ENCODE measurements at places on chromosomes 12 and 14. TPM values are rescaled to one million over a fixed set of nuclear protein-coding genes. Genes with fewer than 3 reads are reported as not detected.

GRCh38 chr14:79011920-79012204 is 841.7 kb downstream of the NRXN3 start:
- H3K4me1 ChIP-seq, result no peaks in the 10 kb centered on the region
- no peaks in the 10 kb centered on the region for H3K36me3 ChIP-seq
- no peak for DNase-seq
- no peak overlapping the region for H3K4me3 ChIP-seq

DNA sequence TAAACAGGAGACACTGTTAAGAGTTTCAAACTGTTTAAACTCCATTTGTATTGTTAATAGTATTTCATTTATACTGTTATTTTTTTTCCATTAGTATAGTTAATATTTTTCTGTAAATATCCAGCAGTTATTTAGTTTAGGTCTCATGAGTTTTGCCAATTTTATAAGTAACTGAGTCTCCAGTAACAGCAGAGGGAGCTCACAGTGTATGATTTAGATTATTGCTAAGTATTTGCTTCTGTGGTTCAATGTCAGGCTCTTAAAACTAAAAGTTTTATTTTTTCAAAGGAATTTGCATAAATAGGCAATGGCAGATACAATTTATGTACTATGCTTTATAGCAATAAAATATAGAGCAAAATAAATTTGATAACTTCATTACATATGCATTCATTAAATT is 209.7 kb downstream of the ATXN7L3B start:
- H3K4me1 ChIP-seq, result no peaks in the 10 kb centered on the region
- H3K36me3 ChIP-seq, result no peaks in the 10 kb centered on the region
- H3K27me3 ChIP-seq, result no peaks in the 10 kb centered on the region
- H3K27ac ChIP-seq, result no peak overlapping the region
- no peak overlapping the region for H3K4me3 ChIP-seq

GRCh38 chr14:61632807-61633206 is 62.5 kb upstream of the HIF1A start:
- H3K4me3 ChIP-seq, result no peak overlapping the region
- H3K27me3 ChIP-seq, result no peaks in the 10 kb centered on the region
- no peak overlapping the region for H3K27ac ChIP-seq
- H3K36me3 ChIP-seq, result no peaks in the 10 kb centered on the region
- H3K4me1 ChIP-seq, result peaks cover 21% of the 10 kb centered on the region

The TMEM19 gene
- 42.6 TPM for total RNA-seq

DNA sequence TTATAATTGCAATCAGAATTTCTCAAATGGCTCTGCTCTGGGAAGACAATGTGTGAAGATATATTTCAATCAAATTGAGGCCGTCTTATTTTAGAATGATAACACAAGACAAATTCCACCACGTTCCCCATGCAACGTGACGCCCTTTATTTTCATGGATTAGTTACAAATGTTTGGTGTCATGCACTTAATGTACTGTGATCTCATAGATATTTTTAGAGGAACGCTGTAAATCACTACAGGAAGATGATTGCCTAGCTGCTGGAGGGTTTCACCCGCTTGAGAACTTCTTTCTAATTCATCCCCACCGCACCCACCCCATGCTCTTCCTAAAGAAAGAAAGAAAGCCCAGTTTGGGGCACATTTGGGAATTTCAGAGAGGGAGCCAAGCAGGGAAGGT is 117.2 kb downstream of the PLXNC1 start:
- no peak for DNase-seq
- peak overlapping the region; percentile 90 for H3K27ac ChIP-seq
- H3K4me1 ChIP-seq, result peaks cover 85% of the 10 kb centered on the region

- H3K4me3 ChIP-seq, result no peak overlapping the region
- H3K27ac ChIP-seq, result no peak overlapping the region
- no peaks in the 10 kb centered on the region for H3K4me1 ChIP-seq
Observed at GRCh38 chr12:21906919-21907493, 34.2 kb downstream of the ABCC9 start.

The CIROP gene
- total RNA-seq, result not detected

- H3K4me1 ChIP-seq, result peaks cover 68% of the 10 kb centered on the region
- no peaks in the 10 kb centered on the region for H3K27me3 ChIP-seq
- no peaks in the 10 kb centered on the region for H3K36me3 ChIP-seq
- H3K27ac ChIP-seq, result peak overlapping the region; percentile 36
- no peak overlapping the region for H3K4me3 ChIP-seq
Observed at GRCh38 chr12:1929985-1930802, 11.7 kb upstream of the CACNA2D4 start.

DNA sequence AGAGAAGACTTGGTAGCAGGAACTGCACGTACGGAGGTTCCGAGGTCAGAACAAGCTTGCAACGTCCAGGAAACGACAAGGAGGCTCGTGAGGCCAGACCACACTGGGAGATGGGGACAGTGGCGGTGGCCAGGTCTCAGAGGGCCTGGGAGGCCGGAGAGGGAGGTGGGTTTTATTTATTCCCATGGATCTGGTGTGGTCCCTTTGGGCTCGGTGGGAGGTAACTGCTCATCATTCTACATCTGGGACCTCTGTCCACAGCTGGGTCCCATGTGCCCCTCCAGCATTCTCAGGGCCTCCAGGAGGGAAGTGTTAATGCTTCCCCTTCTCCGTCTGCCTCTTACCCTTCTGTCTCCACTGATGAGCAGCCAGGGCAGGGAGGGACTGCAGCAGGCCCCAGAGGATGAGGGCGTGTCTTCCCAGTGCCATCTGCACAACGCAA is 35.7 kb upstream of the NCOR2 start:
- no peak overlapping the region for H3K27ac ChIP-seq
- H3K27me3 ChIP-seq, result peaks cover 10% of the 10 kb centered on the region
- H3K4me3 ChIP-seq, result no peak overlapping the region
- no peak for DNase-seq

DNA sequence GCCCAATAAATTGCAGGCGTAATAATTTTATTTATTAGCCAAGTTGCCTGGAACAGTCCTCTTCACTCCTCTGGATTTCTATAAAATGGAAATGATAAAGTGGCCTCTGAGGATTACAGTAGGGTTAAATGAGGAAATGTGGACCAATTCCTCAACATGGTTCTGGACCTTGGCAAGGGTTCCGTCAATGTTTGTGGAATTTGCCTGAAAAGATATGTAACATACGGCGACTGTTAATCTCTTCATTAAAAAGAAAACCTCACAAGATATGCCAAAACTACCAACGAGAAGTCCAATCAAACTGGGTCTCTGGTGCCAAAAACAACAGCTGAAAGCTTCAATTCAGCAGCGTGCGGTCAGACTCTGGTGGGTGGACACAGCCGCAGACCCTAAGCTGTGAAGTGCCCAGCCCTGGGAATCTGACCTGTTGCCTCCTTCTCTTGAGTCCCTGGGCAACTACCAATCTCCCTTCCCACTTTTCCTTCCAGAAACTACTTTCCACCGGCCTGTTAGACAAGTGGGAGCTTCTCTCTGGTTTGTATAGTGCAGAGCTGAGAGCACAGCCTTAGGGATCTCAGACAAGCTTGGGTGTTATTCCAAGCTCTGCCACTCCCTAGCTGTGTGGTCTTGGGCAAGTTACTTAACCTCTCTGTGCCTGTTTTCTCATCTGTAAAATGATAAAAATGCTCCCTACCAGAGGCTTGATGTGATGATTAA is 190.5 kb upstream of the GSC start:
- DNase-seq, result no peak
- H3K27me3 ChIP-seq, result peaks cover 8% of the 10 kb centered on the region
- no peaks in the 10 kb centered on the region for H3K4me1 ChIP-seq
- no peaks in the 10 kb centered on the region for H3K36me3 ChIP-seq

The MYF6 gene
- not detected for total RNA-seq

DNA sequence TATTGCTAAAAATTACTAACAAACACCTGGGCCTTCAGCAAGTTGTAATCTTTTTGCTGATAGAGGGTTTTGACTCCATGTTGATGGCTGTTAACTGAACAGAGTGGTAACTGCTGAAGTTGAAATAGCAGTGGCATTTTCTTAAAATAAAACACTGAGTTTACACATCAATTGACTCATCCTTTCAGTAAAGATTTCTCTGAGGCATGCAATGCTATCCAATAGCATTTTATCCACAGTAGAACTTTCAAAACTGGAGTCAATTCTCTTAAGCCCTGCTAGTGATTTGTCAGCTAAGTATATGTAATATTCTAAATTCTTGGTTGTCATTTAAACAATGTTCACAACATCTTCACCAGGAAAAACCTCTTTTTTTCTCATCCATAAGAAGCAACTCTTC is 59.5 kb downstream of the CMAS start:
- H3K27me3 ChIP-seq, result peaks cover 5% of the 10 kb centered on the region
- H3K4me1 ChIP-seq, result peaks cover 11% of the 10 kb centered on the region
- no peak overlapping the region for H3K4me3 ChIP-seq
- no peak for DNase-seq
- H3K27ac ChIP-seq, result no peak overlapping the region

The DPY19L2 gene
- total RNA-seq, result 0.73 TPM

The SSTR1 gene
- not detected for total RNA-seq

DNA sequence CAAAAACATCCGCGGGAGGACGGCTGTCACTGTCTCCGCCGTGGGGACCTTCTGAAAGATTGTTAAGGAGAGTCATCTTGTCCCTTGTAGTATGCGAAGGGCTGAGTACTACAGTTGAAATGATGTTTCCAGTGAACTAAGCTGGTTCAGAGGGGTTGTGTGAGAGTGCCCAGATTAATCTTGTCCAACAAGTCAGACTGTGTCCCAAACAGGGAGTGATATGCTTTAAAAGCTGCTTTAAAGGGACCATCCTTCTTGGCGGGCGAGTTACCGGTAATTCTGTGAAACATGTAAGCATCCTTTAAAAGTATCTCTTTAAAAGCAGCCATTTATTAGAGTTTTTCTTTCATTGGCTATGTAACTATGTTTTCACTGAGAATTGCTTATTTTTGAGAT is 1.1 kb downstream of the WDR20 start:
- peaks cover 10% of the 10 kb centered on the region for H3K36me3 ChIP-seq
- no peak for DNase-seq
- peak overlapping the region; percentile 97 for H3K4me3 ChIP-seq

- H3K4me1 ChIP-seq, result peaks cover 21% of the 10 kb centered on the region
- peaks cover 14% of the 10 kb centered on the region for H3K27me3 ChIP-seq
- DNase-seq, result no peak
- no peaks in the 10 kb centered on the region for H3K36me3 ChIP-seq
- H3K4me3 ChIP-seq, result no peak overlapping the region
Observed at GRCh38 chr12:112869778-112870177, 37.0 kb upstream of the OAS1 start.

- no peak for DNase-seq
- no peaks in the 10 kb centered on the region for H3K36me3 ChIP-seq
- H3K4me3 ChIP-seq, result no peak overlapping the region
- no peak overlapping the region for H3K27ac ChIP-seq
- H3K4me1 ChIP-seq, result no peaks in the 10 kb centered on the region
Observed at GRCh38 chr14:32417956-32418552, 89.0 kb downstream of the AKAP6 start.

DNA sequence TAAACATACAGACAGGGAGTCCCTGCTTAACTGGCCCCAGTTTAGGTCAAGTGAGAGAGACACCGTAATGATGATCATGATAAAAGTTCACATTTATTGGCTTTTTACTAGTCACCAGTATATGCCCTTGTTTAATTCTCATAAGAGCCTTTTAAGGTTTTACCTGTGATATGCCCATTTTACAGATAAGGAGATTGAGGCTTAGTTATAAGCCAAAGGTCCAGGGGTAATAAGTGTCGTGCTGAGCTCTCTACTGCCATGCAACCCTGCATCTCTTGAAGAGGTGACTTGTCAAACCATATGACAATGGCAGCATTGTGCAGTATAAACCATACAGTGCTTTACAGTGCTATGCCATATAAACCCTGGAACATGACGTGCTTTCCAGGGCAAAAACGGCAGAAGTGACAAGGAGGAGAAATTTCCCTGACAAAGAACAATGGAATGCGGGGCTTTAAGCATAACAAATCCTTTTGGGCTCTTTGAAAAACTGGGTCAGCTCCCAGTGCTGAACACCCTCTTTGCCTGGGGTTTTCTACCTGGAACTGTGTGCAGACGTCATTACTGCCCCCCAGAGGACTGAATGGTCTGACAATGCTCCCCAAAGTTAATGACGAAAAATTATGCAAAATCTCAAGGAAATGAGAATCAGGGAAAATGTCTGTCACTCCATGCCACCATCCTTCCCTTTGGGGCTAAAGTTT is 59.7 kb upstream of the C14orf132 start:
- H3K27ac ChIP-seq, result no peak overlapping the region
- no peaks in the 10 kb centered on the region for H3K4me1 ChIP-seq
- H3K4me3 ChIP-seq, result no peak overlapping the region

The RPL10L gene
- total RNA-seq, result not detected

The PDE3A gene
- total RNA-seq, result not detected

- H3K27me3 ChIP-seq, result peaks cover 54% of the 10 kb centered on the region
- DNase-seq, result no peak
- peaks cover 8% of the 10 kb centered on the region for H3K4me1 ChIP-seq
- no peak within 1 kb of the TSS for H3K27ac ChIP-seq
Observed at GRCh38 chr12:6383572-6384498, at the start of gene LTBR. LTBR (plus strand) TSS chr12:6384162; CDS start chr12:6384359, 197 bp downstream.

The SAMD15 gene
- total RNA-seq, result 1.00 TPM

- peaks cover 5% of the 10 kb centered on the region for H3K4me1 ChIP-seq
- peaks cover 35% of the 10 kb centered on the region for H3K27me3 ChIP-seq
- DNase-seq, result no peak
- H3K27ac ChIP-seq, result no peak overlapping the region
- no peaks in the 10 kb centered on the region for H3K36me3 ChIP-seq
Observed at GRCh38 chr12:70609203-70609602, 28.0 kb downstream of the PTPRB start.

GRCh38 chr14:27484633-27485032 is 886.8 kb upstream of the NOVA1 start:
- no peak overlapping the region for H3K27ac ChIP-seq
- no peaks in the 10 kb centered on the region for H3K36me3 ChIP-seq
- H3K4me3 ChIP-seq, result no peak overlapping the region
- H3K4me1 ChIP-seq, result no peaks in the 10 kb centered on the region
- DNase-seq, result no peak

DNA sequence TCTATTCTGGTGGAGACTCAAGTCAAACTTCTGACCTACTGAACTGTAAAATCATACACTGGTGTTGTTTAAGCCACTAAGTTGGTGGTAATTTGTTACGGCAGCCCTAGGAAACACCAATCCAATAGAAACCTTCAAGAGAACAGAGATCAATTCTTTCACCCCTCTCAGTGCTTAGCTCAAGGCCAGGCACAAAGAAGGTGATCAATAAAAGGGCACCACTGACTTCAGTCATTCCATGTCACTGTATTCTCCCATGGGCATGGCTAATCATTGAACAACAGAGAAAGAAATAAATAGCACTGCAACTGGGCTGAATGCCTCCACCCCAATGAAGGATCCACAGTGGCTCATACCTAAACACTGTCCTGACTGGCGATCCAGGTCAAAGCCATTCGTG is 7.3 kb downstream of the FBLN5 start:
- H3K27me3 ChIP-seq, result peaks cover 18% of the 10 kb centered on the region
- no peaks in the 10 kb centered on the region for H3K4me1 ChIP-seq
- H3K27ac ChIP-seq, result no peak overlapping the region
- no peak for DNase-seq
- H3K4me3 ChIP-seq, result no peak overlapping the region

The SIX6 gene
- total RNA-seq, result not detected

- H3K4me1 ChIP-seq, result peaks cover 60% of the 10 kb centered on the region
- no peak overlapping the region for H3K4me3 ChIP-seq
- peaks cover 7% of the 10 kb centered on the region for H3K36me3 ChIP-seq
- no peak for DNase-seq
- H3K27me3 ChIP-seq, result no peaks in the 10 kb centered on the region
Observed at GRCh38 chr12:96359328-96359727, 40.9 kb downstream of the CDK17 start.

The KLRC1 gene
- not detected for total RNA-seq
